ENCODE measurements at places on chromosomes 6 and 20.
A peak's percentile ranks its signal among the peaks of the same experiment; 100 is the strongest.

DNA sequence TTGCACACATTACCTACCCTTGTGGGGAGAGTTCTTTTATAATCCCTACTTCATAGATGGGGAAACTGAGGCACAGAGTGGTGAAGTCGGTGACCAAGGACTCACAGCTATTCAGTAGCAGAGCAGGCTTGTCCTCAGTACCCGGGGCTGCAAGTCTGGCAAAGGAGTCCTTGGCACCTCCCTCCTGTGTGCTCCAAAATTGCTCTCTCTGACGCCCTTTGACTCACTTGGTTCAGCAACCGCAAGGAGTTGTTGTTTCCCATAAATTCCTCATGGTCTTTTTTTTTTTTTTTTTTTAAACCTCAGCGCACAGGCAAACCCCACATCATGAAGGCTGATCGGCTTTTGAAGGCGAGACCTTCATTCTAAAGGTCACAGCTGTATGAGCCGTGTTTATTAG lies 143.2 kb downstream of the CEBPB start:
- DNase-seq, result no peak

- no peak for DNase-seq
These were observed 122.8 kb downstream of the ALDH8A1 start for GRCh38 chr6:134826889-134827737.

DNA sequence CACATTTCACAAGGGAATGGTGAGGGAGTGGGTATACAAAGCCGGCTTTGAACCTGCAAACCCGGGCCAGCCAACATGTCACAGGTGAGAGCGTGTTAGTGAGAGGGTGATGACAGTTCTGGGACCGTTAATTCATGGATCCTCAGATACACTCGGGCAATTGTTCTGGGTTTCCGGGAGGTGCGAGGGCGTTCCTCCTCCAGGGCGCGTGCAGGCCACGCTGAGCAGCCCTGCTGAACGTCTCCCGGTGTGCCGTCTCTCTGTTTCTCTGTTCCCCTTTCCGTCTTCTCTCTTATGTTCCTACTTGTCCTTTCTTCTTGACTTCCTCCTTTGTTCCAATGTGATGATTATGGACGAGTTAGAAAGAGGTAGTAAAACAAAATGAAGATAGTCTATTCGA lies 130.0 kb upstream of the GMDS start:
- DNase-seq, result no peak

DNA sequence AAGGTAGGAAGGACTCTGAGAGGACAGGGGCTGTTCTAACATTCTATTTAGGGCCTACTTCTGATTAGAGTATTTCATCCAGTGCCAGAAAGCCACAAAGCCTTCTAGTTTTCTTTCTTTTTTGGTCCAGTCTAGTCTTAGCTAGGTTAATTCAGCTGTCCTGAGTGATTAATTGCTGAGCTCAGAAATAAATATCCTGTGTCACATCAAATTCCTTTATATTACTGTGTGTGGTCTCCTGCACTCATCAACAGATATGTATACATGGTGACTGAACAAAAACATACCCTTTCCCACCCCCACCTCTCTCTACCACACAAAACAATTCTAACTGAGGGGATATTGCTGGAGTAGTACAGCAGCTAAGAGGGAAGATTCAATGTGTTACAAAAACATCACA lies 601.5 kb upstream of the NRSN1 start:
- no peak for DNase-seq

GRCh38 chr6:158475344-158476302 lies 84.3 kb upstream of the TMEM181 start:
- DNase-seq, result no peak

GRCh38 chr6:152309648-152310047 lies 327.5 kb downstream of the SYNE1 start:
- peak; percentile 37 for DNase-seq

GRCh38 chr20:21498635-21499034 lies 15.2 kb downstream of the NKX2-2 start:
- no peak for DNase-seq

GRCh38 chr20:6693178-6693807 lies 74.2 kb upstream of the BMP2 start:
- DNase-seq, result no peak

GRCh38 chr6:78465059-78465634 lies 402.2 kb upstream of the IRAK1BP1 start:
- DNase-seq, result no peak

DNA sequence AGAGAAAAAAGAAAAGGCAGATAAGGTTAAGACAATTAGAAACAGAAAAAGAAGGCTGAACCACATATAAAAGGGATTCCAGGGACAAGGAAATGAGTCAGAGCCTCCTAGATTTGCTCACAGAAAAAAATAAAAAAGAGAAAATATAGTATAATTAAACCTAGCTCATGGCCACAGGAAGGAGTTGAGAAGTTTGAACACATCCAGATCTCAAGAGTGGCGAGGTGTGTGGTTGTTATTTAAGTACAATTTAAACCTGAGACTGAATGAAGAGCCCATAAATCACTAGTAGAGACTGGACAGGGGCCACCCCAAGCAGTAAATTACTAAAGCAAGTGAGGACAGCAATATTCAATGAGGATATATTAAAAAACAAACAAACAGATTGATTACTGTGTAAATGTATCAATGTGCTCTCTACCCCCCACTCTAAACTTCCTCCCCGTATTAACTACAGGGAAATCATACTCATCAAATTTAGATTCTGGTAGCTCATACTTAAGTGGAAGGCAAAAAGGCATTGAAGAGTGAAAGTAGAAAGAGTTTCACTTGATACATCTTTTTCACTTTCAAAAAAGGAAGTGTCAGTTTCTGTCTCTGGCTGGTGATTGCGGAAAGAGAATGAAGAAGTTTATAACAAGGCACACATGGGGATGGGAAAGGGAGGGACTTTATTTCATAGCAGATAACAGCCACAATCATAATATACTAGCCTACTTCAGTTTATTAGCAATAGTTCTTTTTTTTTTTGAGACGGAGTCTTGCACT lies 49.3 kb upstream of the SCAF8 start:
- no peak for DNase-seq

DNA sequence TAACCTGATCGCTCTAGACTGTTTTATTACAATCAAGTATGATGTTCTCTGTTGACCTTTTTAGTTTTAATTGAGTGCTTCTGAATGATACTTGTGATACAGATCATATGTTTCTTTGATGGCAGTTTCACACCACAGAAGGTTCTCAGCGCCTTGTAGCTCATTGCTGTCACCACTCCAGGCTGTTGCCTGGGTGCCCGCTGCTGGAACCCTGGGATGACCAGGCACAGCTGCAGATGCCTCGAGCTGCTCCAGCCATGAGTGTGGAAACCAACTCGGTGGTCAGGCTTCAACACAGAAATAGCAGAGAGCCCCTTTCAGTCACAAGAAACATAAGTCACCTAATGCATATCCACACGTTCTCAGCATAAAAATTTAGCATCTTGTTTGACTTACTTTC lies 112.7 kb downstream of the RPP40 start:
- DNase-seq, result no peak

GRCh38 chr6:110786271-110786670 lies 29.0 kb downstream of the CDK19 start:
- DNase-seq, result no peak

DNA sequence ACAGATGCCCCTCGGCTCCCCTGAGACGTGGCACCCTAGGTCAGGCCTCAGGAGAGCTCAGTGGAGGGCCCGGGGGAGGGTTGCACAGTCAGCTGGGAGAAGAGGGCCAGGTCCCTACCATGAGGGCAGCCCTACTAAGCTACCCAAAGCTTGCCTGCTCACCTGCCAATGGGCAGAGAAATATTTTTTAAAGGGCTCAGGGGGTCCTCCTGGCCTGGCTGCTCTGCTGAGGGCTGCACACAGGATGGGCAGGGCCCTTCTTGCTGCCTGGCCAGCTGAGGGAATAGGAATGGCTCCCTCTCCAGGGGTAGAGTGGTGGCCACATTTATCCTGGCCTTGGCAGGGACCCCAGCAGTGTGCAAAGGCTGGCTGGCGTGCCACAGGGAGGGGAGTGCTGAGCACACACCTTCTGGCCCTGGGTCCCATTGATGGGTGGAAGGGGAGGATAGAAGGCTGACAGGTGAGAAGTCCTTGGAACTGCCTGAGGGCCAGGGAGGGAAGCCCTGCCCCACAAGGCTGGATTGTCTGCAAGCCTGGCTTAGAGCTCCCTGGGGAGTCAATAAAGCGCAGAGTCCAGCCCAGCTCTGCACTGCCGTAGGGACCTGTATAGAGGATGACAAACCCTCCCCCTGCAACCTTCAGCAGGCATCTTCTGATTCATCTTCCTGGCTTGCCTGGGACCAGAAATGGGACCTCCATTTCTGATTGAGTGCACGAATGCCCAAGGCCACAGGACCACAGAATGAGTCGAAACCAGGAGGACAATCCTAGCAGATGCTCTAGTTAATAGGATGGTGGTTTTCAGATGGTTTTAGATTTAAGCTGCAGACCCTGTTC lies 62.1 kb downstream of the NOL4L start:
- no peak for DNase-seq

- no peak for DNase-seq
These were observed 1.2 kb downstream of the PDE7B start for GRCh38 chr6:135852746-135853145.

DNA sequence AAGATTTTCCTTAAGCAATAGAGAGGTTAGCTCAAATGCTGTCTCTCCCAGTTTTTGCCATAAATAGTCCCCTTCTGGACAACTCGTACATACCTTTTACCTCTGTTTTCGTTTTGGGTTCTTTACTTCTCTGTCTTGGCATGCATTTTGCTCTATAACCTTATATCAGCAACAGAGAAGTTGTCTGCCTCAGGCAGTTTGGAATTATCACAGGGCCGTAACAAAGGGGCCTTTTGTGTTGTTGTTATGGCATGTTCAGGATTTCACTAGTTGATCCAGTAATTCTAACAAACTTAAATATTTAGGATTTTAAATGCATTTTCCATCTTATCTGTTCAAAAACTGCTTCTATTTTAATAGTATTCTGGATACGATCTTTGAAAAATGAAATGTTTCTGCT lies 259.8 kb downstream of the CD109 start:
- DNase-seq, result no peak

DNA sequence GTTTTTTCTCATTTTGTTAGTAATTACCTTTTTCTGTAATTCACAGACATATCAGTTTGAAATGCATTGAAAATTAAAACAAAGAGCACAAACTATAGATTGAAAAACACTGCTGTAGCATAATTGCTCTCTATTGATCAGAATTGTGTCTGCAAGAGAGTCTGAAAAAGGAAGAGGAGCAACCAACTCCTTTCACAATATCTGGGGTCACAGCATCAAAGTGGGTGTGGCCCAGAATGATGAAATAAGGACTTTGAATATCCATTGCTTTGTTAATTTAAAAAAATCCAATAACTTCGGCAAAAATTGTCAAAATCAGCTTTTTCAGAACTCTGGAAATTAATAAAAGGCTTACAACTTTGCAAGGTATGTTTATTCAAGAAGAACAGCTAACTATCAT lies 99.2 kb downstream of the MYLK4 start:
- no peak for DNase-seq

- no peak for DNase-seq
These were observed 117.7 kb downstream of the IBTK start for GRCh38 chr6:82129797-82130196.

GRCh38 chr6:40545954-40546353 lies 41.2 kb downstream of the LRFN2 start:
- DNase-seq, result no peak

DNA sequence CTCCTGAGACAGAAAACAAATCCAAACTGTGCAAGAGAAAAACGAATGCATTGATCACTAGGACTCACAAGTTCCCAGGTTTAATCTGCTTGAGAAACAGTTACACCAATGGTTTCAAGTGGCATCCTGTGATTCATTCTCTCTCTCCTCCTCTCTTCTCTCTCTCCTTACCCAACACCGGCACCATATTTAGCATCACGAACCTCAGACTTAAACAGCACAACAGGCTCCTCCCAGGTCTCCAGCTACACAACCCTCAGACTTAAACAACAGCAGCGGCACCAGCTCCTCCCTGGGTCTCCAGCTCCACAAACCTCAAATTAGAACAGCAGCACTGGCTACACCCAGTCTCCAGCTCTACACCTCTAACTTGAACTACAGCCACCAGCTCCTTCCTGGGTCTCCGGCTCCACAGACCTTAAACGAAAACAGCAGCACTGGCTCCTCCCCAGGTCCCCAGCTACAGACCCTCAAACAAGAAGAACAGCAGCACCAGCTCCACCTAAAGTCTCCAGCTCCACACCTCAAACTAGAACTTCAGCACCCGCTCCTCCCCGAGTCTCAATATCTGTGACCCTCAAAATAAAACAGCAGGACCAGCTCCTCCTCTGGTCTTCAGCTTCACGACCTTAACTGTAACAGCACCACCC lies 355.9 kb downstream of the PREX1 start:
- DNase-seq, result no peak

GRCh38 chr20:37526238-37526838 lies 1.3 kb downstream of the BLCAP start:
- no peak for DNase-seq

DNA sequence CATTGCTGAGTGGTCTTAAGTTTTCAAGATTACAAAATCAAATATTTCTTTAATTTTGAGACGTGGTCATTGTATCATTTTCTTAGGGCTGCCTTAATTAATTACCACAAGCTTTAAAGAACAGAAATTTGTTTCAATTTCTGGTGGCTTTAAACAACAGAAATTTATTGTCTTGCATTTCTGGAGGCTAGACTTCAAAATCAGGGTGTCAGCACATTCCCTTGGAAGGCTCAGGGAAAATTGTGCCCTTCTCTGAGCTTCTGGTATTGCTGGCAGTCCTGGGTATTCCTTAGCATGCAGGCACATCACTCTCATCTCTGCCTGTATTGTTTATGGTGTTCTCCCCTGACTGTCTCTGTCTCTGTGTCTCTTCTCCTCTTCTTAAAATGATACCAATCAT lies 76.0 kb upstream of the PCSK2 start:
- no peak for DNase-seq

DNA sequence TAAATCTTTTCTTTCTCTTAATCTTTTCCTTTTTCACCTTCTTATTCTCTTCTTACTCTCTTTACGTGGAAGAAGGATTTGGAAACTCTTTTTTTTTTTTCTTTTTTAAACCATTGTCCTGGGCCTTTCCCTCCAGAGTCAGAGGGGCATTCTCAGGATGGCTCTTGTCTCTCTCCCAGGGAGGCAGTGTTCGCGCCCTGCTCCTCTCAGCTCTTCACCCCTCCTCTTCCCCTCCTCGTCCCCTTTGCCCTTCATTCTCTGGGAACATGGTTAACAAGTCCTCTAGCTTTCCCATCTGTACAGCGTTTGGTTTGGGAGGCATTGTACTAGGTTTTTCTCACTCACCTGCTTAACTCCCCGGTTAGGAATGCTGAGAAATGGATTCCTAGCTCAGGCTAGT lies 52.0 kb upstream of the TFB1M start:
- no peak for DNase-seq

DNA sequence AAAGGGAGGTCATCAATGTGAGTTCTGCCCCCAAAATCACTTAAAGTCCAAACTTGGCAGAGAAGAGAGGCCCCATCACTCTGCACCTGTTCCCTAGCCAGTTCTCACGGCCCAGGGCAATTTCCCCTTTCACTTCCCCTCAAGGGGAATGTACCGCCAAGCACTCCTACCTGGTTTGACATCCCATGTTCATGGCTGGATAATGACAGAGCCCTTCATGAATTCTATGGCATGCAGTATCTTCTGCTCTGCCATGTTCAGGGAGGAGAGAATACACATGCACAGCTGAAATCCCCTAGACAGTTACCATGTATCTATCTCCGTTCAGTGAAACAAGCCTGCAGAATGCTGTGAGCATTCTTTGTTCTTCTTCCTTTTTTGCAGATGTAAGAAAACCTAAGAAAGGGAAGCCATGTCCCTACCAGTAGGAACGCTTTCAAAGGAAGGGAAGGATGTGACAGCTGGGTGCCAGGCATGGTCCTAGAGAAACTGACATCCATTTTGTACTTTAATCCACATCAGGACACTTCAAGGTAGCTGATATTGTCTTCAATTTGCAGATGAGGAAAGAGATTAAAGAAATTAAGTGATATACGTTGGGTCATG lies 79.8 kb upstream of the ARID1B start:
- no peak for DNase-seq
